ENCODE measurements at places on chromosomes 5 and 9.

- DNase-seq = no peak
Measured at GRCh38 chr5:124713595-124713994, 32.8 kb downstream of the ZNF608 start.

GRCh38 chr5:73136055-73136562 is 15.7 kb downstream of the TMEM171 start:
- DNase-seq = no peak

DNA sequence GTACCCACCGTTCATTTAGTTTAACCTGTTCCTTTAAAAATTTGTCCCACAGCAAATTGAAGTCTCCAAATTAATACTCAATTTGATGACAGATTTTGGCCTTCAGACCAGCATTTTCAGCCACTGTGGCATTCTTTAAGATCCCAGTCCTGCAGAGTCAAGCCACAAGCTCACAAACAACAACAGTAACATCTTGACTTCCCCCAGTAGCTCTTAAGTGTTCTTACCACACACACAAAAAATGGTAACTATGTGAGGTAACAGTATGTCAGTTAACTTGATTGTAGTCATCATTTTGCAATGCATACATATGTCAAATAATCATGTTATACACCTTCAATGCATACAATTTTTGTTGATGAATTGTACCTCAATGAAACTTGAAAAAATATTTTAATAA is 247.9 kb downstream of the LURAP1L start:
- DNase-seq = no peak

DNA sequence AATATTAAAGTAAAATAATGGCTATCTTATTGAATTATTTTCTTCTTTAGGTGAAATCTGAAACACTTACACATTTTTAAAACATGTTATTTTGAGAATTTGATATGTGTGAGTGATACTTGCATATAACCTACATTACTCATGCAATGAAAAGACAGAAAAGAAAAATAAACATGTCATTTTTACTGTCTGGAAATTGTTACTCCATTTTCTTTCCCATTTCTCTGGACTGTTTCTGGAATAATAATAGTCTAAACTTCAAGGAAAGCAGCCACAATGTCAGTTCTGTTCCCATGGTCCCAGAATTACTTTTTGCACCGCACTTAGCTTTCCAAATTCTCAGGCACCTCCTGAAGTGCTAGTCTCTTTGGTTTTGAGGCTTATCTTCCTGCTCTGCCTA is 145.5 kb downstream of the PRR16 start:
- DNase-seq = no peak

- no peak for DNase-seq
Measured at GRCh38 chr5:59104400-59105127, 521.7 kb downstream of the RAB3C start.

DNA sequence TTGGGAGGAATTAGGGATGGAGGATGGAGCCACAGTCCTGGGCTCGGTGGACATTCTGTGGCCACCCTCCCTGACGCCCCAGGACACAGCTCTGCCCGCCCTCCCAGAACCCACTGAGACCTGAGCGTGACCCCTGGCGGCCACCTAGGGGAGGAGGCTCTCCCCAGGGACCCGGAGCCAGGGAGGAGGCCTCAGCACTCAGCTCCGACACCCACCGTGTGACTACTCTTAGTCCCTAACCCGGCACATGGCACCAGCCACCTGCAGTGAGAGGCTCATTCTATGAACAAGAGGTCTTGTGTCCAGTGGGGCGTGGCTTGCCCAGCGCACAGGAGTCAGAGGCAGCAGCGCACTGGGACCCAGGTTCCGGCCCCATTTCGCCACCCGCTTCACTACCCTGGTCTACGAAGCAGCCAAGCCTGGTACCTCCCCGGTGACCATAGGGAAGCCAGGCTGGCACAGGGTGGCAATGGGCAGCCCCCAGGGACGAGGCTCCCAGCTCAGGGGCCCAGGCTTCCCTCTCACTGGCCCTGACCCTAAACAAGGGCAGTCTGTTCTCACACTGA is 10.2 kb downstream of the SARDH start:
- DNase-seq = no peak

DNA sequence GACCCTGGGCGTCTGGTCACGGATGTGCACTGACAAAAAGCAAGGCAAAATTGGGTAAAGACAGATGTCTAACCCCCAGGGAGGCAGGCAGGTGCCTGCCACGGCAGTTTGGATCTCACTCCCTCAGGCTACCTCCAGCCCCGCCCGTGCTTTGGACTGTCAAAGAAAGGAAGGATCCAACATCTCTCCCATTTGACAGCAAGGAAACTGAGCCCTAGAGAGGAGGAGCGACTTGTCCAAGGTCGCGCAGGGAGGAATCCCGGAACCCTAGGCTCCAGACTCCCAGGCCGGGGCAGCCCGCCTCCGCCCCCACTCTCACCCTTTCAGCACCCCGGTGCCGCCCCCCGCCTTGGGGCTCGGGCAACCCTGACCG is 376 bp downstream of the GOLGA1 start:
- no peak for DNase-seq

DNA sequence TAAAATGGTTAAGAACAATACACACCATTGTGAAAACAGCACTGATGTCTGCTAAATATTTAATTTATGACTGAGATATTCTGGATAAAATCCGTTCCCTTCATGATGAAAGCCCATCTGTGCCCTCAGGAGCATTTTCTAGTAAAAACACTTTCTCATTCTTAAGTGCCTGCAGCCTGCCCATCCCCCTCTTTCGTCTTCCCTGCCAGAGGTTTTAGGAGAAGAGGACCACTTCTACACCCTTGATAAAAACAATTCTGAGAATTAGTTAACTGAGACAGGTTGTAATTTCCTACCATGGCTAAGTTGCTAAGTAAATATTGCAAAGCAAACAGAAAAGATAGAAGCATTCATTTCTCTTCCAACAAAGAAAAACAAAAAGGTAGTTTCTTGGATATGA is 272.6 kb downstream of the ATPSCKMT start:
- DNase-seq = no peak

DNA sequence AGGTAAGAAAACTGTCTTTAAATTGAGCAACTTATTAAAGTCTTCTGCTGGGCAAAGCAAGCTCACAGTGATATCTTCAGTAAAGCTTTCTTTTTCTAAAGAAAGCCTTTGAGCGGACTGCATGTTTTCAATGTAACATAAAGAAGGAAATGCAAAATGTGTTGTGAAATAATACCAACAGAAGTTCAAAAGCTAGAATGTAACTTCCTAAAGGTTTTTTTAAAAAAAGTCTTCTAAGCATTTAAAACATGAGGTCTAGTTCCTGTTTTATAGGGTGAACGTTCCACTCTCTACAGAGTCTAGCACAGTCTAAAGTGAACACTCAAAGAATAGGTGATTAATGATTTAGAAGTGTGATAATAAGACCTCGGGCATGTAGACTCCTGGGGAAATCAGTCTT is 62.9 kb downstream of the DENND1A start:
- no peak for DNase-seq

GRCh38 chr5:108858959-108859358 is 111.3 kb downstream of the FER start:
- no peak for DNase-seq

GRCh38 chr5:173056783-173057061 is 570 bp downstream of the CREBRF start:
- no peak for DNase-seq

DNA sequence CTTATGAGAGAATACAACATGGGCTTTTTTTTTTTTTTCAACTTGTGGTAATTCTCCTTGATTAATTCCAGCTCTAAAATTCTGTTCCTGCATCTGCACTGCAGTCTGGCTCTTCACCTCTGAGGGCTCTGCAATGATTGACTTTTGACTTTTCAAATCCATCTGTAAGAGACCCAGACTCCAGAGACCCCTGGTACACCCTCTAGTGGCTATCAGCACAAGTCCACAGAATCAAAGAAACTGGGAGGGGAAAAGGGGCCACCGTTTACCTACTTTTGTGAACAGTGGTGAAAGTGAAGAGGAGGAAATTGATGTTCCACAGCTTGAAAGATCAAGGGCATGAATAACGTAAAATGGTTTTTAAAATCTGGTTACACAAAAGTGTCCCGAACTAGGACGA is 151.6 kb downstream of the SLIT3 start:
- DNase-seq = no peak

GRCh38 chr5:34913072-34913471 is 2.2 kb downstream of the RAD1 start:
- no peak for DNase-seq

- DNase-seq = no peak
Measured at GRCh38 chr5:141525653-141526052, 36.8 kb downstream of the PCDHGC5 start.

GRCh38 chr5:107418071-107418470 is 252.7 kb downstream of the EFNA5 start:
- DNase-seq = no peak

- no peak for DNase-seq
Measured at GRCh38 chr5:163563112-163563511, 57.7 kb downstream of the MAT2B start.

- no peak for DNase-seq
Measured at GRCh38 chr5:44048276-44048984, 340.8 kb downstream of the FGF10 start.

- no peak for DNase-seq
Measured at GRCh38 chr5:18179579-18179978, 545.3 kb downstream of the TAF11L14 start.

DNA sequence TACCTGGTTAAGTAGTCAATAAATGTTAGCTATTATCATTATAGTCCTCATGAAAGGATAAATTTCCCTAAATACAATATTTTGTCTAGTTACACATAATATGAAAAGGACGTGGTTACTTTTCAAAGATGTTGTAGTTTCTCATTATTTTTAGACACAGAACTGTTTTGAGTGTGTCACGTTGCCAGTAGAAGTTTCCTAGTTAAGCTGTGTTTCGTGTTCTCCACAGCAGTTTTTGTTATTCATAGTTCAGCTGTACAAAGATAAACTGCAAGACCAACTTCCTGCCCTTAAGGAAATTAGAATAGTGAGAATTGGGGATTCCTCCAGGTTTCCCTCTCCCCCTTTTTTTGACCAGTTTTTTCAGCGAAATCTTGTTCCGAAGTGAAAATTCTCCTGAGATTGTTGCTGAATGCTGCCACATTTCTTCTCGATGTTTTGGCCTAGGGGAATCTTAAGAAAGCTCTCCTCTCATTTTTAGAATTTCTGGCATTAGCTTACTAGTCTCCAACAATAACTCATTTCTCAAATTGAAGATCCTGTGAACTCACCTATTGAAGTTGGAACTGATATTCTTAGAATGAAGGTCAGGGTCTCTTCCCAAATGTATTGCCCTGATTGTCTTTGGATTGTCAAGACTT is 176.1 kb downstream of the PAM start:
- DNase-seq = no peak
